ENCODE measurements at places on chromosomes 6 and 20. TPM values are rescaled to one million over a fixed set of nuclear protein-coding genes. Genes with fewer than 3 reads are reported as not detected.

- H3K4me3 ChIP-seq = no peak overlapping the region
- H3K36me3 ChIP-seq = no peaks in the 10 kb centered on the region
- no peaks in the 10 kb centered on the region for H3K4me1 ChIP-seq
- no peak for DNase-seq
- H3K27ac ChIP-seq = no peak overlapping the region
- no peaks in the 10 kb centered on the region for H3K27me3 ChIP-seq
Observed at GRCh38 chr6:163897669-163898068, 483.2 kb downstream of the QKI start.

DNA sequence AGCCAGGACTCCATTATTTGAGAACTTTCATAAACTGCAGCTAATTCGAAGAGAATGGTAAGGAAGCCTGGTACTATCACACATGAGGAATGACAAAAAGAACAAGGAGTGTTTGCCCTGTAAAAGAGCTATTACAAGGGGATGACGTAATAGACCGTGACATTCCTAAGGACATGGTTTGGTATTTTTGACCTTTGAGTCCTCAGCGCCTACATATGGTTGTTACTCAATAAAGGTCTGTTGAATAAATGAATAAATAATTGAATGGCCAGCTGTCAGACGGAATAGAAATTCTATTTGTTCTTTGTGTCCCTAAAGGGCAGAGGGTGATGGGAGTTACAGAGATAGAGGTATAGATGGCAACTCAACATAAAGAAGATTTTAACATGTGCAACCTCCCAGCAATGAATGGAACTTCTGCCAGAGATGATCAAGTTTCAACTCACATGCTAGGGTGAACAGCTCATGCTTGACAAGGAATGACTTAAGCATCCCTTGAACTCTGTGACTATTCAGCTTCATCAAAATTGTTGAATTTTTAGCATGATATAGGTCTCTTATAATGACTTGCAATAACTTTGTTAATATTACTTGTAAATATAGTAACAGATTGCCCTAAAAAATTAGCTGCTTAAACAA is 115.4 kb downstream of the TENT5A start:
- H3K4me3 ChIP-seq = no peak overlapping the region
- no peaks in the 10 kb centered on the region for H3K36me3 ChIP-seq
- no peak for DNase-seq
- no peaks in the 10 kb centered on the region for H3K27me3 ChIP-seq

DNA sequence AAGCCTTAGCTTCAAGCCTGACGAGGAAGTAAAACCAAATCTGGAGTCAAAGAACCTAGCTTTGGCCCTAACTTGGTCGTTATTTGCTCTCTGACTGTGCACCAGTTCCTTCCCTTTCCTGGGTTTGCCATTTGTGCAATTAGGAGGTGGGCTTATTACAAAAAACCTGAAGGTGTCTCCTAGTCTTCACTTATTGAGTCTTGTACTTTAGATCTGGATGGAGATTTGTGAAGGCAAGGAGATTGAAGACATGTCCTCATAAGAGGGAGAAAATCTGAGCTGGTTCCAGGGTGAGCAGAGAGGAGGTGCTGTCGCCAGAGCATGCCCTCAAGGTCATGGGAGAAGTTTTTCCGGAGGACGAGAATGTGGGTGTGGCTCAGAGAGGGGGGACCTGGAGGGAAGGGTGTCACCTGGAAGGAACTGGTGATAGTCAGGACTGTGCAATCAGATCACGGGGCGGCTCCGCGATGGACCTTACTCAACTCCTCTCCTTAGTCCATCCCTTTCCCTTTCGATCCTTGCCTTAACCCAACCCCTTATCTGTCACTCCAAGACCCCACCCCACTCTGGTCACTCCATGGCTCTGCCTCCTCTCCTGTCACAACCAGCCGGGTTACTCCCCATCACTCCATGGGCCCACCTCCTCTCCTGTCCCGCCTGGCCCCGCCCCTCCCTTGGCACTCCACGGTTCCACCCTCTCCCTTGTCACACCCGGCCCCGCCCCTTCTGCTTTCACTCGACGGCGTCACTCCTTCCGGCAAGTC is 588 bp upstream of the ACSS2 start:
- peak; percentile 100 for DNase-seq
- peaks cover 44% of the 10 kb centered on the region for H3K4me1 ChIP-seq
- no peaks in the 10 kb centered on the region for H3K27me3 ChIP-seq
- H3K4me3 ChIP-seq = peak overlapping the region; percentile 70

GPR6 gene
- not detected for total RNA-seq

DNA sequence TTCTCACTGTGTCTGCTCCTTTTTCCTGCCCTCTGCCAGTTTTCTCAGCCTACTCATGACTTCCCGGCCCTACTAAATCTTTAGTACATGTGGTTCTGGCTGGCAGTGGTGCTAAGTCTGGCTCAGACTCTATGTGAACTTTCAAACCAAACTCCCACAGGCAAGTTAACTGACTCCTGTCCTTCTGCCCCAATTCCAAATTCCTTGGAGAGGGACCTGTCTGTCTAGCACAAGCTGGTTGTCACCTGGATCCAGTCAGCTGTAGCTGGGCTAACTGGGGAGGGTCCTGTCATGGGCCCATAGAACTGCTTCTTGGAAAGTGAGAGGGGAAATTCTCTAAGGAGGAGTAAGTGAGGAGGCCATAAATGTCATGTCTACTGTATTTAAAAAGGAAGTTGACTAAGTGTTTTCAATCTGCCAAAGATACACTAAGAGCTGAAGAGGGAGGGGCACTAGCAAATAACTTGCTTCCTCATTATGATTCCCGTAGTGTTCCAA is 240.1 kb downstream of the KCNQ5 start:
- peaks cover 9% of the 10 kb centered on the region for H3K4me1 ChIP-seq
- H3K4me3 ChIP-seq = no peak overlapping the region
- no peak overlapping the region for H3K27ac ChIP-seq
- H3K36me3 ChIP-seq = no peaks in the 10 kb centered on the region

- H3K36me3 ChIP-seq = no peaks in the 10 kb centered on the region
- H3K4me3 ChIP-seq = no peak overlapping the region
- no peak for DNase-seq
- H3K27me3 ChIP-seq = no peaks in the 10 kb centered on the region
- H3K4me1 ChIP-seq = no peaks in the 10 kb centered on the region
- no peak overlapping the region for H3K27ac ChIP-seq
Observed at GRCh38 chr6:99236010-99236409, 113.5 kb downstream of the FAXC start.

TXLNB gene
- total RNA-seq = 1.3 TPM

- no peaks in the 10 kb centered on the region for H3K4me1 ChIP-seq
- H3K4me3 ChIP-seq = no peak overlapping the region
- no peaks in the 10 kb centered on the region for H3K27me3 ChIP-seq
- no peak for DNase-seq
Observed at GRCh38 chr20:7908905-7909304, 31.4 kb downstream of the HAO1 start.

MOG gene
- not detected for total RNA-seq

DNA sequence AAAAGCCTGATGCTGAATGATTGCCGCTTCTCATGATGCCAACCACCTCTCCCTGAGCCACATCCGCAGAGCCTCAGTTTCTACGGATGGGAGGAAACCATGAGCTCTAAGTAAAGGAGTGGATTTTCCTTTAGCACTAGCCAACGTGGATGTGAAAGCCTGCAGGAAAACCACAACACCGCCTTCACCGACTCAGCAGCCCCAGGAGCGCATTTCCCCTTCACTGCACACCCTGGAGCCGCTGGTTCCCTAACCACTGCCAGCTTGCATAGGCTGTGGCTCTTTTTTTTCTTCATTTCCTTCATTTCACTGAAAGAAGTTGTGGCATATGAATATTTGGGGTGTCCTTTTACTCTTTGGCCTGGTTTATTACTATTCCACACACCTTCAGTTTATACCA is 50.5 kb upstream of the SSTR4 start:
- no peaks in the 10 kb centered on the region for H3K27me3 ChIP-seq
- peak overlapping the region; percentile 6 for H3K27ac ChIP-seq
- no peaks in the 10 kb centered on the region for H3K36me3 ChIP-seq
- peaks cover 4% of the 10 kb centered on the region for H3K4me1 ChIP-seq

CLPSL2 gene
- total RNA-seq = not detected

ZNF391 gene
- total RNA-seq = 2.1 TPM
